Central memory CD4-positive, alpha-beta T cell (primary cell): ENCODE measurements at places on chromosomes 2 and 18.

- DNase-seq, result no peak
These were observed 3.9 kb upstream of the SPC25 start for GRCh38 chr2:168894101-168894500.

DNA sequence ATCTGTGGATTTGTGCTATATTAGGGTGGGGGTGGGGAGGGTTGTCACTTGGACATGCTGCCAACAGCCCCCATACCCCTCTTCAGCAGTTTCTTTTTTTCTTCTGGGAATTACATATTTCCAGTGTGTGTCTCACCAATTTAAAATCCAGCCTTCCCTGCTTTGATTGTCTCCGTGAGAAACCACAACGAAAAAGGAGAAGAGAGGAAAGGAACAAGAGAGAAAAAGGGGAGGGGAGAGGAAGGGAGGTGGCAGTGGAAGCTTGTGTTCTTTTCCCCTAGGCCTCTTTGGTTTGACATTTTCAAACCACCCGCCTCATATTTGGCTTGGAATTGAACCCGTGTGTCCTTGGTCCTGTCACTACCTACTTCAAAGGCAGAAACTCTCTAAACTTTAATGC, 860 bp downstream of the CTNNA2 start:
- DNase-seq, result no peak

- no peak for DNase-seq
These were observed 227.6 kb downstream of the SUCLG1 start for GRCh38 chr2:84231478-84231877.

DNA sequence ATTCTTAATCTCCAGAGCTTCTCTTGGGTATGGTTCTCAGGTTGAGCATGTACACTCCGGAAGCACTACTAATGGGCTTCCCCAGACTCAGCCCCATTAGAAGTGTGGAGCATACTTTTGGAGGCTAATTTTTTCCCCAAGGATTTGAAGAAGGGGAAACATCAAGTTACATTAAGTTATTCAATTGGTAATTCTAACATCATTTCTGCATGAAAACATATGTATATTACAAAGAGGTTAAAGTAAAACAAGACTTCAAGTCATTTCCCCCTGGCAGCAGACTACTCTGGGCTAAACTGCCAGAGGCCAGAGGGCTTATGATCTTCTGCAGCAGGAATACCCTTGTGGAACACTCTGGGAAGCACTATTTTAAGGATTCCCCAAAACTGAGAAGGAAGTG, 227.7 kb upstream of the STK17B start:
- no peak for DNase-seq

- no peak for DNase-seq
These were observed 8.2 kb downstream of the FAM110C start for GRCh38 chr2:38155-38554.

DNA sequence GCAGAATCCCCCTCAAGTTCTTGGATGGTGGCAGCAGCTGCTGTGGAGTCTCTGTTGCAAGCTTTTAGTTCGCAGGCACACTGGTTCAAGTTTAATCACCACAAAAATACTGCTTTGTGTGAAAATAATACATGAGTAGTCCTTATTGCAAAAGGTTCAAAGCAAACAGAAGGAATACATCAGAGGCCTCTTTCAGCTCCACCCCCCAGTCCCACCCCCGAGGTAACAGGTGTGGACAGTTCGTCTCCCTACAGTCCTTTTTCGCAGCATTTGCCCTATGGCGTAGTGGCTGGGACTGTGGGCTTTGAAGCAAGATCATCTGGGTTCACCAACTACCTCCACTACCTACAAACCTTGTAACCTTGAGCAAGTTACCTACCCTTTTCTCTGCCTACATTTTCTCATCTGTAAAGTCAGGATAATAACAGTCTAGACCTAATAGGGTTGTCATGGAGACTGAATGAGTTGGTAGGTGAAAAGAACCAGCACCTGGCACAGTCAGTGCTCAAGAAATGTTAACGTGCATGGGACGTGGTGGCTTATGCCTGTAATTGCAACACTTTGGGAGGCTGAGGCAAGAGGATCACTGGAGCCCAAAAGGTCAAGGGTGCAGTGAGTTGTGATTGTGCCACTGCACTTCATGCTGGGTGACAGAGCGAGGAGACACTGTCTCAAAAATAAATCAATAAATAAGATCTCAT, 61.7 kb downstream of the TCF7L1 start:
- no peak for DNase-seq

DNA sequence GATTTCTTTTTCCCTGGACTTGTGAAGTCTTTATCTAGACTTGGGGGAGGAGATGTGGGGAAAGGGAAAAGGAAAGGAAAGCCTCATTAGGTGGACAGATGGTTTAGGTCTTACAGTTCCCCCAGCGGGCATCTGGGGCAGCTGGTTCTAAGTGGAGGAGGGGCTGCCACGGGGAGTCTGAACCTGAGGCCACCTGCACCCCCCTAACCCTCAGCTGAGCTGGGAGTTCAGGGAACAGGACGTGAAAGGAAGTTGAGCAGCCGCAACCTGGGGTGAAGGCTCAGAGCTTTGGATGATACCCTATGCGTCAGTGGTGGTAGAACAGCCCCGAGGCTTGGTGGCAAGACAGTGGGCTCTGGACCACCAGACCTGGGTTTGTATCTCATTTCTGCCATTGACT, 26.8 kb downstream of the ITM2C start:
- no peak for DNase-seq

GRCh38 chr2:23387845-23388244, 2.9 kb downstream of the KLHL29 start:
- no peak for DNase-seq

GRCh38 chr2:229708335-229708734, 6.0 kb downstream of the DNER start:
- DNase-seq, result no peak

- no peak for DNase-seq
These were observed 25.9 kb downstream of the HDLBP start for GRCh38 chr2:241289597-241289996.

- no peak for DNase-seq
These were observed 104.5 kb upstream of the NCK2 start for GRCh38 chr2:105640246-105640645.

- DNase-seq, result no peak
These were observed 120.4 kb downstream of the DCDC2C start for GRCh38 chr2:3823748-3824147.

DNA sequence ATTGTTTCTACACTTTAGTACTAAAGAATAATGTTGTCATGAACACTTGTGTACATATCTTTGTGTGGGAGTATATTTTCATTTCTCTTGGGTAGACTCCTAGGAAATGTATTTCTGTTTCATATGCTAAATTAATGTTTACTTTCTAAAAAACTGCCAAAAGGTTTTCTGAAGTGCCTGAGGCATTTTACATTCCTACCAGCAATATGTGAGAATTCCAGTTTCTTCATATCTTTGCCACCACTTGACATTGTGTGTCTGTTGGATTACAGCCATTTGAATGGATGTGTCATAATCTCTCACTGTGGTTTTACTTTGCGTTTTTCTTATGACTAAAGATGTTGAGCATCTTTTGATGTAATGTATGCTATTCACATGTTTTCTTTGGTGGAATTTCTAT, 428.2 kb upstream of the KCNH7 start:
- DNase-seq, result no peak

DNA sequence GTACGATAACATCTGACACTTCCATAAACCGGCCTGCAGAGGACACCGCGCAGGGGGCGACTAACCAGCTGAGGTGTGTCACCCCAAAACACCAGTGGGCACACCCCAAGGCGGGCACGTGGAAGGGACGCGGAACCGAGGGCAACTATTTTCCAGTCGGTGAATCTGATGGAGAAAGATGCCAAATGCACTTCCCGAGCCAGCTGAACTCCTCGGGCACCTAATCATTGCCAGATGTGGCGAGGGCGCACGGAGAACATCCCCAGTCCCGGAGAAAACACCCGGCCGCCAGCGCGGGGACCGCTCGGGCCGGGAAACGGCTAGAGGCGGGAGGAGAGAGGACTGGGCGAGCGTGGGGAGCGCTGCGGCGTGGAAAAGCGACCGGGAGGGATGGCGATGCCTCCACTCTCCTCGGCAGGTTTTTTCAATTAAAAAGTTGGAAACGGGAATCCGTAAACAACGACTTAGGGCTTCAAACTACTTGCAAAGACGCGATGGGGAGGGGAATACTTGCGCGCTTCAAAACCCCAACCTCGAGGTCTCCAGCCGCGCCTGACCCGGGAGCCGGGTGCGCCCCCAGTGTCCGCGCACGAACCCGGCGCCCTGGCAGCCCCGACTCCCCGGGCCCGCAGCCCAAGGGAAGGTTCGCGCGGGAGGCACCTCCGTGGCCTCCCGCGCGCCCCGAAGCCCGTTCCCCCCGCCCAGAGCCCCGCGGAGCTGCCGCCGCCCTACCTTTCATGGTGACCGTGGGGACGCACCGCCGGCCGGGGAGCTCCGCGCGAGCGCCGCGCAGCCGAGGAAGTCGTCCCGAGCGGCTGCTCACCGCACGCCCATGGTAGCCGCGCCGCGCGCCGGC, 497 bp downstream of the COLEC12 start:
- no peak for DNase-seq

DNA sequence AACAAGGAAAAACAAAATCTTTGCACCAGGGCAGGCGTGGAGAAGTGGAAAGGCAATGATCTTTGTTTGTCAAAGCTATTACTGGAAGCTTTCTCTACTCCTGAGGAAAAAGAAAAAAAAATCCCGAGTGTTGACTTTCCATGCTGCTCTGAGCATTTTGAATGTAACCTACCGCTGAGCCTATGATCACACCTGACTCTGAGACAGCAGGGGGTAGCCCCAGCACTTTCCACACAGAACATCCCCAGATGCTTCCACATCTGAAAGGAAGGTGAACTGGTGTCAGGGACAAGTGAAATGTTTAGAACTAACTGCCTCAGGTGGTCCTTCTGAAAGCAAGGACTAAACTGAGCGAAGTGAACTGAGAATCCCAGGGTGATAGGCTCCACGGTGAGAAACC, 1315.1 kb upstream of the DDX18 start:
- DNase-seq, result no peak

DNA sequence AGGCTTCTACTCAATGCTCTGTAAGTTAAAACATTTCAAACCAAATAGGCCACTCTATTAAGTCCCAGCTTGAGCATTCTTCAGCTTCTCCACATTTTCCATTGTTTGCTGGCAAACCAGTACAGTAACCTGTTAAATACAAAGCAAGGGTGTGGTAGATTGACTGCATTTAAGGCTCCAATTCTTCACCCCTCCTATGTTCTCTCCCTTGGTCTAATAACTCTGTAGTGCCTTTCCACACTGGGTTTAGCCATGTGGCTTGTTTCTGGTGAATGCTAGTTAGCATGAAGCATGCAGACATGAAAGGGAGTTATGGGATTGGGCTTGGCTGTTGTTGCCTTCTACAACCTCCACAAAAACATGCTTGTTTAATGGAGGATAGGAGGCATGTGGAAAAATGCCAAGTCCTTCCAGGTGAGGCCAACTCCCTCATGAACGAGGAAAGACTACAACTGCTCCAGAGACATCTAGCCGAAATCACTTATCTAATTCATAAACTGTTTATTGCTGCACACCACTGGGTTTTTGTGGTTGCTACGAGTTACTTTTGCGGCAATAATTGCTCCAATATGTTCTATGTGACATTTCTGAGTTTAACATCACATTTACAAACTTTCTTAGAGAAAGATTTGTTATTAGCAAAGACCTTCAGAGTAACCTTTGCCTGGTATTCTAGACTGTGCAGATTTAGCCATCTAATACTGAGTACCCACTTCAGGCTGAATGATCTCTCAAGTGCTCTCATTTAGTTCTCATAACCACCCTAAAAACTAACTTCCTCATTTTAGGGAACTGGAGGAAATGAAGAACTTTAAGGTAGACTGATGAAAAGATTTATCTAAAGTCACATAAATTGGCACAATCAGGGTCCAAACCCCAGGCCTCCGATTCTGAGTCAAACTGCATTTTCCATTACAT, 104.0 kb downstream of the SMAD2 start:
- DNase-seq, result no peak

- no peak for DNase-seq
These were observed 88.0 kb downstream of the COMMD1 start for GRCh38 chr2:61993422-61994024.

DNA sequence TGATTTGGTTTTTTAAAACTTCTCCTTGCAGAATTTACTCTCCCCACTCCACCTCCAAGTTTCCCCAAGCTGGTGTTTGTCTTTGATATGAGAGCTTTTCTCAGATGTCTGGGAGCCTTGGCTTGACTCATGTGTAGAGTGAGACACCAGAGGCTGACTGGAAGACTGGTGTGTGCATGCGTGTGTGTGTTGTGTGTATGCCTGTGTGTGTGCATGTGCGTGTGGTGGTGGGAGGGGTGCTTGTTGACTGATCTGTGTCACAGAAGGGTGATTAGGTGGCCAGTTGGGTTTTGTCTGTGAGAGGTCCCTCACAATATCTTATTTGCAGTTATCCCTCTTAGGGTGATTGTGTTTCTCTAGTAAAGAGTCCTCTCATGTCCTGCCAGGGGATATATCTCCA, 50.5 kb upstream of the HPCAL1 start:
- no peak for DNase-seq

DNA sequence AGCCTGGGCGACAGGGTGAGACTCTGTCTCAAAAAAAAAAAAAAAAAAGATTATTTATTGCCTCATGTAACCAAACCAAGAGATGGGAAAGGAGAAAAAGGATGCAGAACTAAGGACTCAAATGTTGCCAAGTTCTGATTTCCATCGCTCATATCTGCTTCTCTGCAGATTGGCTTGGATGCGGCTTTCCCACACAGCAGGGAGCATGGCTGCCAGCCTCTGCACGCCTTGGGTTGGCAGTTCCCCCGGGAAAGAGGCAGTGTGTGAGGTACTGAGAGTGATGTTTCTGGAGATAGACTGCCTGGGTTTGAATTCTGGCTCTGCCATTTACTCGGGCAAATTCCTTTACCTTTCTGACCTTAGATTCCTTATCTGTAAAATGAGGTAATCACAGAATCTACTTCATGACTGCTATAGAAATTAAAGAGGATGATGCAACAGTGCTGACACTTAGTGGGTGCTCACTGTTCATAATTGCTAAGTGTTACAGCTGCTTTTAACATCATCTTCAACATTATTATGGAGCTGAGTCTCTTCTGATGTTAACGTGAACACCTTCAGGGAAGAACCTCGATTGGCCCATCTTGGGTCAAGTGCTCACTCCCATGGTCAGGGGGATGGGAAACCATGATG, 68.8 kb downstream of the ACAA2 start:
- no peak for DNase-seq

DNA sequence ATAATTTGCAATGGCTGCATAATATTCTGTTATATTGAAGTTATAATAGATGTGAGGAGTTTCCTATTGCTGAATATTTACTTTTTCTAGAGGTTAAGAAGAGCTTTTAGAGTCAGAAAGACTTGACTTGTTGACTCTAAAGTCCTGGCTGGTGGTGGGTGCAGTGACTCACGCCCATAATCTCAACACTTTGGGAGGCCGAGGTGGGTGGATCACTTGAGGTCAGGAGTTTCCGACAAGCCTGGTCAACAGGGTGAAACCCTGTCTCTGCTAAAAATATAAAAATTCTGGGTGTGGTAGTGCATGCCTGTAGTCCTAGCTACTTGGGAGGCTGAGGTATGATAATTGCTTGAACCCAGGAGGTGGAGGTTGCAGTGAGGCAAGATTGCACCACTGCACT, 33.9 kb upstream of the ATIC start:
- no peak for DNase-seq
